Glutamatergic neuron (in vitro differentiated cells): ENCODE measurements at places on chromosomes 3 and 15. TPM values are rescaled to one million over a fixed set of nuclear protein-coding genes. Genes with fewer than 3 reads are reported as not detected.

- peaks cover 6% of the 10 kb centered on the region for H3K27me3 ChIP-seq
- H3K36me3 ChIP-seq = no peaks in the 10 kb centered on the region
- no peak for DNase-seq
- H3K4me3 ChIP-seq = no peak overlapping the region
- H3K27ac ChIP-seq = no peak overlapping the region
Measured at GRCh38 chr3:37535526-37536432, 325.9 kb upstream of the CTDSPL start.

DNA sequence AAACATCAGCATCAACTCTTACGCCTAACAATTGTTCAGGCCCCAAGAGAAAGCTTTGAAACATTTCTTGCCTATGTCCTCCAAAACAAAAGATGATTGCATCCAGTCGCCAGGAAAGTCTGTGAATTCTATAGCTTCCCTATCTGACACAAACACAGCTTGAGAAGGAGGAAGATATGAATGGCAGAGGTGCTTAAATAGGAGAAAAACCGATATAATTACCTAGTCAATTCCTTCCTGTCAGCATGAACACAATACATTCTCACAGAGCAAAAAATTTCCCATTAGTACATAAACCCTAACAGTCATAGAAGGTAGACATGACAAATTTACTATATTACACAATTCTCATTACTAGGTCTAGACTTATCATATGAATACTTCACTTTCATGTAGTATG lies 326.5 kb downstream of the CGGBP1 start:
- H3K27me3 ChIP-seq = peaks cover 2% of the 10 kb centered on the region
- H3K36me3 ChIP-seq = no peaks in the 10 kb centered on the region
- DNase-seq = no peak
- H3K4me3 ChIP-seq = no peak overlapping the region
- no peak overlapping the region for H3K27ac ChIP-seq
- H3K4me1 ChIP-seq = peaks cover 2% of the 10 kb centered on the region

DNA sequence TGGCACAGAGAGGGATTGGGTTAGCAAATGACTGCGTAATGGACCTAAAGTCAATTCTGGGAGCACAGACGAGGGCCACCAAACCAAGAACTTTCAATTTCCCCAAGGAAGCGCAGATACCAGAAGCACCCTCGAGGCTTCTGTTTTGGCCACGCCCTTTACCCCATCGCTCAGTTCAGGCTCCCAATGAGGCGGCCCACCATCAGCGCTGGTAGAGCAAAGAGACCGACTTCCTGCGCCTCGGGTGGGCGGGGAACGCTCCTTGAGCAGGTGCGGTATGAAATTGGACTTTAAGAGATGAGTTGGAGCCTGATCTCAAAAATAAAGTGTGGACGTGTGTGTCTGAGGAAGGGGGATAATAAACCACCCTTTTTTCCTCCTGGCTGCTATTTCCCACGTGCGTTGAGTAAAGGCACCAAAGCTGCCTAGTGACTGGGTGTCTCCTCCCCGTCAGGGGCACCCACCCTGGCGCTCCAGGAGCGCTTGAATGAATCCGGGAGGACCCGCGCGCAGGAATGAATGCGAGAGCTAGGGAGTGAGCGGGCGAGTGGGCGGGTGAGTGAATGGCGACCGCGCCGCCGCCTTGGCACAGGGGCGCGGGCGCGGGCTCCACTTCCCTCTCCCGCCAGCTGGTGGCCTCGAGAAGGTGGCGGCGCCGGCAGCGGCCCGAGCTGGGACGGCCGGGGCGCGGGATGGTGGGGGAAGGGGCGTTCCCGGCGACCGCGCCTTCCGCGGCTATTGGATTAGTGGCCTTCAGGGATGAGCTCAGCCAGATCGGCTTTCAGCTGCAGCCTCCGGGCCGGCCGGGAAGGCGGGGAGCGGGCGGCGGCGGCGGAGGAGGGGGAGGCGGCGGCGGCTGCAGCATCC lies at the start of gene SPSB4:
TSS of gene SPSB4 (plus strand) at position 772 of the 867 bp plus-strand sequence. CDS start 14,758 bp downstream, outside the sequence.
- H3K4me1 ChIP-seq = peaks cover 56% of the 10 kb centered on the region
- DNase-seq = peak; percentile 95
- H3K27ac ChIP-seq = peak within 1 kb of the TSS; percentile 98
- peaks cover 33% of the 10 kb centered on the region for H3K27me3 ChIP-seq
- H3K36me3 ChIP-seq = peaks cover 5% of the 10 kb centered on the region

GRCh38 chr3:55486857-55487380 lies at the start of gene WNT5A:
Gene WNT5A (minus strand): TSS chr3:55487306. CDS start chr3:55486985, 321 bp downstream.
- peaks cover 24% of the 10 kb centered on the region for H3K4me1 ChIP-seq
- peaks cover 32% of the 10 kb centered on the region for H3K27me3 ChIP-seq
- H3K36me3 ChIP-seq = no peaks in the 10 kb centered on the region
- DNase-seq = peak; percentile 54
- peak within 1 kb of the TSS; percentile 89 for H3K4me3 ChIP-seq

GRCh38 chr3:125050488-125051090 lies 5.2 kb downstream of the HEG1 start:
- peak overlapping the region; percentile 65 for H3K27ac ChIP-seq
- no peak for DNase-seq
- peaks cover 66% of the 10 kb centered on the region for H3K4me1 ChIP-seq
- peak overlapping the region; percentile 64 for H3K4me3 ChIP-seq
- peaks cover 6% of the 10 kb centered on the region for H3K27me3 ChIP-seq

DNA sequence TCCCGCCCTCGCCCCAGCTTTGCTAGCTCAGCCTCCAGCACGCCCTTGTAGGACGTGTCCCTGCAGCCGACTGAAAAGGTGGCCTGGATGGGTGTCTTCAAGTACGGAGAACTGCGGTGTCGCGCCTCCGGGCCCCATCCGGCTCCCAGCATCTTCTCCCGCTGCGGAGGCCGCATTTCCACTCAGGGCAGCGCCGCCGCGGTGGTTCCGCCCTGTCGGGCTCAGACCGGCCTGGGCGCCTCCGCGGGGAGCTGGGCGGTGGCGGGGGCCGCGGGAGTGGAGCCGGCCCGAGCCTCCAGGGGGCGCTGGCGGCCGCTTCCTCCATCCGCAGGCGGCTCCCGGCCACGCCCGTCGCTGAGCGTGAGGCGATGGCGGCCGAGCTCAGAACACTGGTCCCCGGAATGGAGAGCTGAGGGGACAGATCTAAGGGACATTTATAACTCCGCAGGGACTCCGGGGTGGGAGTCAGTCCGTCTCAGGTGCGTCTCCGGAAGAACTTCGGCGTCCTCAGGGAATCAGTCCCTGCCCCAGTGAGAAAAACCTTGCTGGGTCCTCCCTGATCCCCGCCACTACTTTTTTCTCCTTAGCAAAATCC lies 13.6 kb upstream of the SMCO1 start:
- peaks cover 5% of the 10 kb centered on the region for H3K27me3 ChIP-seq
- no peak overlapping the region for H3K4me3 ChIP-seq
- no peak overlapping the region for H3K27ac ChIP-seq
- H3K36me3 ChIP-seq = peaks cover 11% of the 10 kb centered on the region
- no peaks in the 10 kb centered on the region for H3K4me1 ChIP-seq

DNA sequence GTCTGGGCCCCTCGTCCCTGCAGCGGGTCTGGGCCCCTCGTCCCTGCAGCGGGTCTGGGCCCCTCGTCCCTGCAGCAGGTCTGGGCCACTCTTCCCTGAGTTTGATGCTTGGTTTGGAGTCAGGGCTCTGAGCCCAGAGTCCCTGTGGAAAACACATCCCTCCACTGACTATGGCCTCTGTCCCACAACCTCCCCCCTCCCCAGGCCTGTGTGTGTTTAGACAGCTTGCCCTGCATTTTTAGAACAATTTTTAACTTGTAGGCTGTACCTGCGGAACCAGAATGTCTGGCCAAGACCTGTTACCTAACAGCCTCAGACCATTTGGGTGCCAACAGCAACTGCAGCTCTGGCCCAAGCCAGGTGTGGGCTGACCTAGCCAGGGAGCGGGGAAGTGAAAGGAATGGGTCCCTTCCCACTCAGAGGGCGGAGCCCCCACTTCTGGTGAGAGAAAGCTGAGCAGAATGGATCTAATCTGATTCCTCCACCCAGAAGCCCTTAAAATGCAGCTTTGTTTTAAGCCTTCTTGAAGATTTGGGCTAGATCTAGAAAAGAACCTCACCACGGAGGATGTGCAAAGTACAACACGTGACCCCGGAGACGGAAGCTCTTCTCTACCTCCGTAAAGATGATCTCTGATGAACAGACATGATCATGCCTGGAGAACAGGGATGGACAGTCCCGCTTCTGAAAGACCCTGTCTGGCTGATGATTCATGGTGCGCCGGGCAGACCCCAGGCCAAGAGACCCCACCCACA lies 60.5 kb upstream of the TFRC start:
- H3K36me3 ChIP-seq = no peaks in the 10 kb centered on the region
- peaks cover 9% of the 10 kb centered on the region for H3K27me3 ChIP-seq
- H3K4me3 ChIP-seq = no peak overlapping the region
- no peak for DNase-seq

DNA sequence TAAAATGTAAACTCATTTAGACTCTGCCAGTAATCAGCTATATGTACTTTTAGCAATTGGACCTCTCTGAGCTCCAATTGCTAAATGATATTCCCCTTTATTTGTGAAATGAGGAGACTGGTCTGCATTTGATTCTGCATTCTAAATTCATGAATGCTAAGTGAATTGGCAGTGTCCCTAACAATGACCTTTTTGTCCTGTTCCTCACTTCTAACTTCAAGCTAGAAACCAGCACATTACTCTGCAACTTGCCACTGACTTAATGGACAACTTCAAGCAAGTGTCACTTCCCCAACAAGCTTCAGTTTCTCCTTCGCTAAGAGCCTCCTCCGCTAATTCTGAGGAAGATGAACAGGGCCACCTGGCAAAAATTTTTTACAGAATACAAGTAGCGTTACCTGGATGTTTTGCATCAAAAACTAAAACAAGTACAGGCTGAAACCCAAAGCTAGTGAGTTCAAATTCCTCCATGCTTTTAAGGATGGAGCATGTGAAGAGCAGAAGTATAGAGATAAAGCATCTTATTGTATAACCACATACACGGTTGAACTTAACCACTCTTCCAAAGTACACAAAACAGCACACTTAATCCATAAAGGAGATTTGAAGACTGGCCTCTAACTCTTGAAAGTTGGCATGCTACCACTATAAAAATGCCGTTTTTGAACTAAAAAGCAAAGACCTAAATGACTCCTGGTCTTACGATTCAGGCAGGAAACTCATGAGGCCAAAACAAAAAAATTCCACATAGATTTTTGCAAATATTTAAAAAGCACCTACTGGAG lies 207.6 kb downstream of the MAGI1 start:
- no peak overlapping the region for H3K27ac ChIP-seq
- H3K4me3 ChIP-seq = no peak overlapping the region
- H3K27me3 ChIP-seq = no peaks in the 10 kb centered on the region

The STRIT1 gene
- not detected for total RNA-seq

The SLC12A8 gene
- total RNA-seq = 2.4 TPM

The GOLGA8G gene
- not detected for total RNA-seq

The GATA2 gene
- total RNA-seq = 3.6 TPM

The CAND2 gene
- 8.8 TPM for total RNA-seq
